ENCODE measurements at places on chromosomes 7 and 10. TPM values are rescaled to one million over a fixed set of nuclear protein-coding genes. Genes with fewer than 3 reads are reported as not detected.

MSS51 gene
- total RNA-seq, result 2.0 TPM

- DNase-seq, result no peak
These were observed 88.6 kb downstream of the TMEM26 start for GRCh38 chr10:61364619-61365018.

GRCh38 chr7:30196408-30196807 is 61.6 kb downstream of the MTURN start:
- no peak for DNase-seq

DNA sequence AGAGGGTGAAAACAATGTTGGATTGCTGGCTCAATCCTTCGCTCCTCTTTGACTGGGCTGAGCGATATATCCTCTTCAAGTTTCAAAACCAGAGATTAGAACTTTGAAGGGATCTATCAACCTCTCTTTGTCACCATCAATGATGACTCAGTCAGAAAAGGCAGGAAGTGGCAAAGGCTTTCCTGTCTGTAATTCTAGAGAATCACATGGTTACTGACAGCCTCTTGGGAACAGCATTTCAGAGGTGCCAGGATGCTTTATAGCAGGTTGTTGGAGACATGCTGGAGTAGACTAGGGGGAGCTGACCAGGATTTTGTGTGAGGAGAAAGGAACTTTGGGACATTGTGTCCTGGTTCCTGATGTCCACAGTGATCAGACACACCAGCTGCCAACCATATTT is 81.3 kb downstream of the PRKCQ start:
- DNase-seq, result no peak

DNA sequence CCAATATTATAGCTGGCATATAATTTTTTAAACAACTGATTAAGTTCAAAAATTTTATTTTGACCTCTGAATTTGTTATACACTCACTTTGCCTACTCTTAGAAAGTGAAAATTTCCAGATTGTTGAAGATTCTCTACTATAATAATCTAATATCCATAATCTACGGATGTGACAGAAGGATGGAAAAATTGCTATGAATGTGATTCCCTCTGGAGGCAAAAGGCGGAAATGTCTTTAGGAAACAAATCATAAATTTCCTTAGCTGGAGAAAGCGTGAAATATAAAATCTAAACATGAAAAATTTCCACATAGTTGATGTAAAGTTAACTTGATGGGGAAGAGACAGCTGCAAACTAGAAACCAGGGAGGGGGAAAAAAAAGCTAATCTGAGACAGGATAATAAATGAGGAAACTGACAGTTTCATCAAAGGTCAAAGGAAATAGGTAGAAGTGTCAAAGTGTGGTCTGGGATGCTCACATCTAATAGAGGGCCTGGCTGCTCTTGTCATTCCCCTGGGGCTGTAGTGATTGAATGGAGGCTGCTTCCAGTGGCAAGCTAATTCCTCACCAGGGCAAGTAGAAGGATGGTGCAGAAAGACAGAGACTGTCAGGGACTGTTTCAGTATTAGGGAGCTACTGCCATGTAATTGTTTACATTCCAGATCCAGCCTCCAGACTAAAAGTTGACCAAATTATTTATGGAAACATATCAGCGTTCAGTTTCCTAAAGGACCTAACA is 264.5 kb downstream of the SDHAF3 start:
- DNase-seq, result no peak

DNA sequence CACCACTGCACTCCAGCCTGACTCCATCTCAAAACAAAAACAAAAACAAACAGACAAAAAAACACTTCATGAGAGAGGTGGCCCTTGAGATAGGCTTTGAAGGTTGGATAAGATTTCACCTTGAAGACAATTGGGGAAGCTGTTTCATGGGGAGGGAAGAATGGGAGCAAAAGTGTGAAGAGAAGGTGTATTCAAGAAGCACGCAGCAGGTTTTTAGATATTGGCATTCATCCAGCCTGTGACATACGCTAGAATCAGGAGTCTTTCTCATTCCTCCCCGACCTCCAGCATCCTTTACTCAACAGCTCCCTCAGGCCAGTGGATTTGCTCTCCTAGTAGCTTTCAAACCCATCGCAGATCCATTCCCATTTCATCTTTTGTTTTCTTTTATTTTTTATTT is 116.3 kb upstream of the FAM171A1 start:
- DNase-seq, result no peak

CYP2C8 gene
- total RNA-seq, result 40.3 TPM

GRCh38 chr10:68176797-68177196 is 55.1 kb downstream of the ATOH7 start:
- no peak for DNase-seq

GRCh38 chr7:88758381-88759229 is 895 bp upstream of the ZNF804B start:
- no peak for DNase-seq
